ENCODE measurements at places on chromosomes 7 and 10.

GRCh38 chr10:26439406-26440087, 1.4 kb downstream of the APBB1IP start:
- DNase-seq = no peak

DNA sequence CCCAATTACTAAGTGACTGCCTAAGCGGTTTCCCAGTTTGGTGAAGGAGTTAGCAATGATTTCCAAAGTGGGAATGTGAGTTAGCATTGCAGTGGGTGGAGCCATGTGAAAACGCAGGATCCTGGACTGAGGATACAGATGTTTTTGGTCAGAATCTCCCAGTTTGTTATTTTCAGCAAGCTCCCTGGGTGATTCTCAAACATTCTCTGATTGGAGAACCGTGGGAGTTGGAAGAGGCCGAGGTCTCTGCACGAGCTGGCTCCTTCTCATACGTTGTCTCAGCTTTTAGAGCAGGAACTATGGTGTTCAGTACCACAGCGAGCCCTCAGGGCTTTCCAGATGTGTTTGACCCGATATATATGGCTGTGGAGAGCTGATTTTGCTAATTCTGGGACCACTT, 396.5 kb upstream of the NPVF start:
- DNase-seq = no peak

- no peak for DNase-seq
These were observed 28.8 kb upstream of the ZNF488 start for GRCh38 chr10:47412869-47413268.

DNA sequence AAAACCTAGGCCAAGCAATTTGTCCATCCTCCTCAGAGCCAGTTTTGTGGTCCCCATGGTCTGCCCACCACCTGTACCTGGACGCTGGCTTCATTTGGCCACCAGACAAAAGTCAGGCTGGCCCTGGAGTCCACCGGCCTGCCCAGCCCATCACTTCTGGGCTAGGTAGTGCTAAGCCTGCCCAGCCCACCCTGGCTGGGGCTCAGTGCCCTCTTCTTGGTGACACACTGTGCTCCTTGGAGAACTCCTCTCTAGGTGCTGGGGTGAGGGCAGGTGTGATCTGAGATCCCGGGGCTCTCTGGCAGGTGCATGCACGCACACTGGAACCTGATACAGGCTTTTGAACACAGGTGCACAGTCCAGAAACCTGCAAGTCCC, 1.1 kb downstream of the AIFM2 start:
- no peak for DNase-seq

- DNase-seq = no peak
These were observed 11.3 kb downstream of the MKI67 start for GRCh38 chr10:128114901-128115300.

DNA sequence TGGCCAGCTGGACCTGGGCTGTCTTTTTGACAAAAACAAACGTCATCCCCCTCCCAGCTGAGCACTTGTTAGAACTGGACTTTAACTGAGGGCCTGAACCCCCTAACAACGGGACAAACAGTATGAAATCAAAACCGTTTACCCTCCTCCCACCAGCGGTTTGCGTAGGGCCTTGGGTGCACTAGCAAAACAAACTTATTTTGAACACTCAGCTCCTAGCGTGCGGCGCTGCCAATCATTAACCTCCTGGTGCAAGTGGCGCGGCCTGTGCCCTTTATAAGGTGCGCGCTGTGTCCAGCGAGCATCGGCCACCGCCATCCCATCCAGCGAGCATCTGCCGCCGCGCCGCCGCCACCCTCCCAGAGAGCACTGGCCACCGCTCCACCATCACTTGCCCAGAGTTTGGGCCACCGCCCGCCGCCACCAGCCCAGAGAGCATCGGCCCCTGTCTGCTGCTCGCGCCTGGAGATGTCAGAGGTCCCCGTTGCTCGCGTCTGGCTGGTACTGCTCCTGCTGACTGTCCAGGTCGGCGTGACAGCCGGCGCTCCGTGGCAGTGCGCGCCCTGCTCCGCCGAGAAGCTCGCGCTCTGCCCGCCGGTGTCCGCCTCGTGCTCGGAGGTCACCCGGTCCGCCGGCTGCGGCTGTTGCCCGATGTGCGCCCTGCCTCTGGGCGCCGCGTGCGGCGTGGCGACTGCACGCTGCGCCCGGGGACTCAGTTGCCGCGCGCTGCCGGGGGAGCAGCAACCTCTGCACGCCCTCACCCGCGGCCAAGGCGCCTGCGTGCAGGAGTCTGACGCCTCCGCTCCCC, at the start of gene IGFBP1:
IGFBP1 (plus strand) TSS at position 304 of the 808 bp plus-strand sequence; CDS start at position 469, 165 bp downstream.
- no peak for DNase-seq

DNA sequence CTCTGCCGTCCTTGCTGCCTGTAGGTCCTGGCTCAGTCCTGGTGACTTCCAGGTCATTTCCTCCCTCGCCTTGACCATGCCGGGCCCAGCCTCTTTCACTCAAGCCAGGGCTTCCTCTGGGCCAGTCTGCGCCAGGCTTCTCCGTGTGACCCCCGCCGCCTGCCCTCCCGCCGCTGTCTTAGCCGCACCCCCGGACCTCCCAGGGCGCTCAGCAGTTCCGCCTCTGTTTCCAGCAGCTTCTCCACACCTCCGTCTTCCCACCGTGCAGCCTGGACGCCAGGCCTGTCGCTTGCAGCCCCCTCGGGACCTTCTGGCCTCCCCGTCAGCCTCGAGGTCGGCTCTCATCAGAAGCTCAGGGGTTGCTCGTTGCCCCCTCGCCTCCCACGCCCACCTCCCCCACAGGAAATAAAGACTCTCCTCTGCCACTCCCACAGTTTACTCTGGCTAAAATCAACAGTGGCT, 123.0 kb upstream of the FZD8 start:
- DNase-seq = no peak

- DNase-seq = no peak
These were observed 25.9 kb upstream of the PANK1 start for GRCh38 chr10:89670926-89671325.

DNA sequence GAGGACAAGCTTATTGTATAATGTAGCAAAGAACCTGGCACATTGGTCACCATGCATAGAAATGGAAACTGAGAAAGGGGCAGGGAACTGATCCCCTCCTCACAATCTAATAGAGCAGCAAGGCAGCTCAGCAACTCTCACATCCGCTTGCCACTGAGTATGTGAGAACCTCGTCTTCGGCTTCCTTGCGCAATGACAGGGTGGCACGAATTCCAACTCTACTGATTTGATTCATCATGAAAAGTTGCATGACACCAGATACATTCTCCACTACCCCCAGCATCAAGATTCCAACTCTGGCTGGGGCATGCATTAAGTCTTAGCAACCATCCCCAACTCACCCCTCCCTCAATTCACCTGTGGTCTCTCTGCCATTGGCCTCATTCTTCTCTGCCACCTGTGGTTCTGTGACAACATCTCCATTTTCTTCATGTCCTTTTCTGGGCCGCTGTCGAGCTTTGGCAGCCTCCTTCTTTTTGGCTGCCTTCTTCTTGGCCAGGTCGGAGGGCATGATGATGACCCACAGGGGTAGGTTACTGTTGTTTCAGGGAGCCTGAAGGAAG, 976 bp downstream of the ABCF2 start:
- DNase-seq = no peak

DNA sequence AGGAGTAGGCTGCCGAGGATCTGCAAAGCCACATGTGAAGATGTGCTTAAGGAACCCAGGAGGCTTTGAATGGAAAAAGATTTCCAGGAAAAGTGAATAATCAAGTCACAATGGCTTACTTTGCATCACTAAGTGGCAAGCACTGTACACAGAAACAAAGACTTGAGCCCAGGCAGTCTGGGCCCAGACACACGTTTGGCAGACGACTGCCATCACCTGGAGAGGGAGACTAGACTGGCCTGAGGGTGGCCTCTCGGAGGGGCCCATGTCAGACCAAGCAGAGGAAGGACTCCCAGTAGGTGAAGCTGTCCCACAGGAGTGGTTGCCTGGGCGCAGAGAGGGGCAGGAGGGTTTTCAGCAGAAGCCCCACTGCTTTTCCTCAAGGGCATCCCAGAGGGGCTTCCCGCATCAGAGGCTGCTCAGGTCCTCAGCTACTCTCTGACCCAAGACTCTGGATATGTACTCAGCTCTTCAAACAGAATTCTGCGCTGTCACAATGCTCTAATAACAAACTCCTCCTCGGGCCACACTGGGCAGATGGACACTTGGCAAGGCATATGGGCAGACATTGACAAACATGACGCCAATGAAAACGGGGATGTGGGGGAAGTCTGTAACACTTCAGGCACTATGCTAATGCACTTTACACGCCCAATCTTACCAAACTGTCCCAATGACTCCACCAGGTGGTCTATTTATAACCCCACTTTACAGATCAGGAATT, 27.9 kb upstream of the FRAT2 start:
- DNase-seq = no peak

DNA sequence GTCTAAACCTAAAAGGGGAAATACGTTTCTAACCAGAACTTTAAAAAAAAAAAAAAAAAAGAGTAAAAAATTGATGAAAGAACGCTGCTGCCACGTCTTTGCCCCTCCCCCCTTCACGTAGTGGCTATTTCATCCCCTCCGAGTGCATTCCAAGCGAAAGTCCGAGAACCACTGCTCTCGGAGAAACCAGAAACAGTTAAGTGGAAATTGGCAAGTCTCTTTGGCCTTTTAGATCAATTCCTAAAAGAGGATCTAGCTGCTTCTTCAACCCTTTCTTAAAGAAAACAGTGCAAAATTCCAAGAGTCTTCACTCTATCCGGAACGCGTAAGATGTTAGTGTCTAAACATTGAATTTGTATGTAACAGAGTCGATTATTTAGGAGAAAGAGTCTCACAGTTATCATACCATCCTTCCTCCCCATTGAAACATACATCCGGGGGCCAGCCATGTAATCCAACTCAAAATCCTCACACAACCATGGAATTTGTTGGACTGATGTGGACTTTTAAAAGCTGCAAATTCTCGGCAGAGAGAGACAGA, 1.1 kb downstream of the P4HA1 start:
- no peak for DNase-seq

GRCh38 chr10:44284198-44285084, 100.5 kb downstream of the CXCL12 start:
- DNase-seq = no peak

DNA sequence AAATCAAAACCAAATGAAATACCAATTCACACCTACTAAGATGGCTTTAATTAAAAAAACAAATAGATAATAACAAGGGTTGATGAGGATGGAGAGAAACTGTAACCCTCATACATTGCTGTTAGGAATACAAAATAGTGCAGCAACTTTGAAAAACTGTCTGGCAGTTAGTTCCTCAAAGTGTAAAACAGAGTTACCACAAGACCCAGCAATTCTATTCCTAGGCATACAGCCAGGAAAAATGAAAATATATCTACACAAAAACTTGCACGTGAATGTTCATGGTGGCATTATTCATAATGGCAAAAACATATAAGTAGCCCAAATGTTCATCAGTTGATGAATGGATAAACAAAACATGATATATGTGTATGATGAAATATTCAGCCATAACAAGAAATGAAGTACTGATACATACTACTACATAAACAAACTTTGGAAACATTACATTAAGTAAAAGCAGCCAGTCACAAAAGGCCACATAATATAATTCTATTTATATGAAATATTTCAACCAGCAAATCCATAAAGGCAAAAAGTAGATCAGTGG, 83.5 kb downstream of the BRAF start:
- DNase-seq = no peak

DNA sequence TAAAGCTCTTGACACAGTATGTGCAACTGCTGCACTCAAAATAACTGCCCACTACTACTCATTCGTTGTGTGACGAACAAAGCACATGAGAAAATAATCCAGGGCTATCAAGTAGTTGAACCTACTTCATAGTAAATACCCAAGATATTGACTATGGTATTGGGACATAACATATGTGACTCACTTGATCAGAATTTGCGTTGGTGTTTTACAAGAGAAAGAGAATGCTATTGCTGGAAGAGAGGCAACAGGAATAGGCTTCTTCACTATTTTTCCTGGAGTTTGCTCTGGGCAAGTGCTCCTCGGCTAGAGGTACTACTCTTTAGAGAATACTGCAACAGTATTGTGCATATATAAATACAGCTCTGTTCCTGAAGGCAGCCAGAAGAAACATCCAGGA, 2.5 kb downstream of the DGKB start:
- DNase-seq = no peak

- no peak for DNase-seq
These were observed 103.7 kb downstream of the HECTD2 start for GRCh38 chr10:91513598-91514424.

GRCh38 chr10:6838118-6838517, 258.0 kb upstream of the PRKCQ start:
- no peak for DNase-seq

- no peak for DNase-seq
These were observed 102.3 kb upstream of the PPP1R3A start for GRCh38 chr7:114021135-114021534.

- no peak for DNase-seq
These were observed 126.1 kb upstream of the DNAJB12 start for GRCh38 chr10:72480861-72481260.

GRCh38 chr7:51242881-51243518, 73.6 kb downstream of the COBL start:
- DNase-seq = no peak

DNA sequence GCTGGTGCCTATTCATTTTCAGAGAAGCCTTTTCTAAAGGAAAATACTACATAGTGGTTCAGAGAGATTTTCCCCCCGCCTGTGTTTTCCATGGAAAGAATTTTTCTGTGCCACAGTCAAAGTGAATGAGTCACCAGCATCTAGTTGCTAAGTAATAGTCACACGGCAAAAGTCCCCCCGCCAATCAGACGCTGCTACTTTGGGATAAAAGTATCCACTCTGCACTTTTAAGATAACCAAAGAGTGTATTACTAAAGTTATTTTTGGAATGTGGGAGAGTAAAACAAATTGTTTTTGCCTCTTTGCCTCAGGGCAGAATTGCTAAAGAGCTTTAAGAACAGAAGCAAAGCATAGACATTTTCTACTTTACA, 23.5 kb downstream of the ABLIM1 start:
- no peak for DNase-seq

DNA sequence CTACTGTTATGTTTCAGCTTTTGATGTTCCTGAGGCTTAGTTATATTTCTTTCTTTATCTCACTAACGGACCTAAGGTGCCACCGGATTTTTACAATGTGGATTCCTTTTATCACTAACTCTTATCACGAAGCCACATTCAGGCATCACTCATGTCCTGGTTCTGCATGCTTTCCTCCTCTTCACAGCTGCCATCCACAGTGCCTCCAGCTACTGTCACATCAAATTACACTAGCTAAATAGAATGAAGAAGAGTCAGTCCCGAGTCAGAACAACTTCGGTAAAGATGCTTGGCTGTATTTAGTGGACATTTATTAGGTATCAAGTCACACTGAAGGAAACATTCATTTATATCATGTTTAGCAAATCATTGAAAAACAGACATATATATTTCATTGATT, 153.2 kb downstream of the NEBL start:
- no peak for DNase-seq

GRCh38 chr10:83961620-83962019, 177.7 kb upstream of the GHITM start:
- no peak for DNase-seq

DNA sequence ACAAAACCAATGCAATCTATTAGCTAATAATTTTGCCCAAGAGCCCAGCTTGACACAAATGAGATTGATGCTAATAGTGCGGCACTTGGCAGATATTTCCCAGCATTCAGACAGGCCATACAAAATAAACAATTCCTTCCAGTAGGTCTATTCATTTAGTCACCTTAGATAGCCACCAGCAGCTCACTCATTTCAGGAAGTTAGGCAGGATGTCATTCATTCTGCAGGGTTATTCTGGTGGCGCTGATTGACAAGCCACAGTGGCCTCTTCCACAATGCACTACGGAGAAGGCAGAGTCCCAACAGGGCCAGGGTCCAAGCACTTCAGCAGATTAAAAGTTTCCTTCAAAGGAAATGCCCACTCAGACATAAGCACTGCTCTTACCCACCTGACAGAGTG, 55.8 kb downstream of the PIK3AP1 start:
- DNase-seq = no peak

Measured in stimulated activated CD4-positive, alpha-beta T cell treated with anti-CD3 and anti-CD28 coated beads, Interleukin-1b, Interleukin-23, amount 100 ng/mL, for 1 hour (primary cell).